Mucosa of gallbladder (tissue), 1 donor: ENCODE measurements at places on chromosomes 7 and 10. TPM values are rescaled to one million over a fixed set of nuclear protein-coding genes. Genes with fewer than 3 reads are reported as not detected.
A peak's percentile ranks its signal among the peaks of the same experiment; 100 is the strongest.

The SUN3 gene
- total RNA-seq = not detected

The ATOH7 gene
- not detected for total RNA-seq

GRCh38 chr7:75725306-75725705 is 13.4 kb downstream of the HIP1 start:
- DNase-seq = no peak

- no peak for DNase-seq
Measured at GRCh38 chr7:315516-316265, 25.7 kb downstream of the FOXL3 start.

- no peak for DNase-seq
Measured at GRCh38 chr7:7498856-7499255, 36.8 kb downstream of the COL28A1 start.

GRCh38 chr10:80077869-80078447 is 507 bp upstream of the TMEM254 start:
- DNase-seq = no peak

DNA sequence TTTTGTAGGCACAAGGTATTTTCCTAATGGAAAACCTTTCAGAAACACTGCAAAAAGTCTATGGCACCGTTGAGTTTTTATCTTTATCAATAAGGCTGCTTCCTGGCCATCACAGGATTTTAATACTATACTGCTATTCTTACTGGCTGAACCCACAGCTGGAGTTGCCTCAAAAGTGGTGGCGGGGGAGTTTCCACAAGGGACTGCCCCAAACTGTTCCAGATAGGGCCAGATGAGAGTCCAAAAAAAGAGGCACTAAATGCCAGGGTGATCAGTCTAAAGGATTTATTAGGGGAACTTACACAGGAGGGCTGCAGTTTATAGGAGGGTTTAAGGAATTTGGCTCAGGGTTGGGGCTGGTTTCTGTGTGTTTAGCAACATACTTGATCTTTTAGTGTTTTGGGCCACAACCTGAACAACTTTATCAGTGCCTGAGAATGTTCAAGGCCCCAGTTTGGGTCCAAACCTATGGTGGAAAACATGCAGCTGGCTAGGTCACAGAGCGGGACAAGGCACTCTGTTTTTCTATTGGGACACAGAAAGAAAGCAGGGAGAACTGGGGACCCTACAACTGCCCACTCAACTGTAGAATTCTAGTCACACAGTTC is 41.4 kb downstream of the STAM start:
- DNase-seq = no peak

- DNase-seq = no peak
Measured at GRCh38 chr7:91556956-91557650, 292.9 kb downstream of the FZD1 start.

GRCh38 chr10:17225808-17226207 is 2.2 kb upstream of the VIM start:
- no peak for DNase-seq

DNA sequence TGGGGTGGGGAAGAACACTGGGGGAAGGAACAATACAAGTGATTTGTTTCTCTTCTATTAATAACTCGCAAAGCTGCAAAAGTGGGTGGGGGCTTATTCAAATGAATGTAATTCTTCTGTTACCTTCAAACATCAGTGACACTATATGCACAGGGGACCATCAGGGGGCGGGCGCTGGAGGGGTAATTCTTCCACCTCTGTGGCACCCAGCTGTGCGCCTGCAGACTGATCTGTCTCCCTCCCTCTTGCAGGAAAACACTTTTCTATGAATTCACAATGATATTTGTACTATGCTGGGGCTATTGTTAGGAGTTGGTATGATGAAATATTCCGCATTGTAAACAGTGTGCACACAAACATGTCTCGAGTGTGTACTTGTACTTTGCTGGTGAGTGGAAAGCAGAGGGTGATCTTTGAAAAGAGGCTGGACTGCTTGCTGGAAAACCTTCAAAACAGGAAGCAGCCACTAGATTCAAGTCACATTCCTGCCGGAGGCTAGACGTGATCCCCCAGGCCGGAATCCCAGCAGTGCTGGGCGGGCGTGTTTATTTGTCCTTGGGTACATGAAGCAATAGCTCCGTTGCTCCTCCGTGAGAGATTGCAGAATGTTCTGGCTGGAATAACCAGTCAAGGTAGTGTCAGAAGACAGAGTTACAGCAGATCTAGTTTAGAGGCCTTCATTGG is 15.8 kb upstream of the BNIP3 start:
- DNase-seq = peak; percentile 80

DNA sequence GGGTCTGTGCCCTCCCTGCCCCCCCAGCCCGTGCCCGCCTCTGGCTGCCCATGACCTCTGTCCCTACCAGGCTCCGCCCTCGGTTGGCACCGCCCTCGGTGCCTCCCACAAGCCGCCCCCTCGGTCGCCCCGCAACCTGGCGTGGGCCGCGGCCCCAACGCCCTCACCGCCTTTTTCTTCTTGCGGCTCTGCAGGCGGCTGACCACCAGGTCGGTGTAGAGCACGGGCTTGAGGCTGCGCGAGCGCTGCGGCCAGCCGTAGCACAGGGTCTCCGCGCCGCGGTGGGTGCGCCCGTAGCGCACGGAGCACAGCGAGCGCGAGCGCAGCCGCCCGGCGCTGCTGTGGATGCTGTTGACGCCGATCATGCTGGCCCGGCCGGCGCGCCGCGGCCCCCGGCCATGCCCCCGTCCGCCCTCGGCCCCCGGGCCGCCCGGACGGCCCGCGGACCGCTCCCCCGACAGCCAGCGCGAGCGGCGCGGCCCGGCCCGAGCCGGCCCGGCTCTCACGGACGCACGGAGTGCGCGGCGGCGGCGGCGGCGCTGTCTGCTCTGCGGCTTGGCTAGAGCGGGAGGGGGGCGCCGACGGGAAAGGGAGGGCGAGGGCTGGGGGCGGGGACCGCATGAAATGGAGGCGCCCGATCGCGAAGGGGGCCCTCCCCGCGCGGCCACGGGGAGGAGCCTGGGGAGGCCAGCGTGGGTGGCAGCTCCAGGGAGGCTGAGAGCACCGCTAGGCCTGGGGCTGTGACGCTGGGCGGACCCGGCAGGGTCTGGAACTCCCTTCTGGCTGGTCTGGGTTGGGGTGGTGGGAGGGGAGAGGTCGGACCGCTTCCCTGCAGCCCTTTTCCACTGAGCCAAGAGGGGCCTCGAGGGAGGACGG is 9.6 kb downstream of the PSD start:
- no peak for DNase-seq

The NEUROG3 gene
- total RNA-seq = not detected

The NRAP gene
- not detected for total RNA-seq

GRCh38 chr10:91061187-91061586 is 140.3 kb upstream of the ANKRD1 start:
- DNase-seq = no peak

- peak; percentile 63 for DNase-seq
Measured at GRCh38 chr10:6239213-6239991, 36.7 kb downstream of the PFKFB3 start.

The GIMAP2 gene
- 19.1 TPM for total RNA-seq

GRCh38 chr7:117385363-117386109 is 41.8 kb downstream of the ASZ1 start:
- DNase-seq = no peak

The ACTR3C gene
- total RNA-seq = 22.4 TPM

DNA sequence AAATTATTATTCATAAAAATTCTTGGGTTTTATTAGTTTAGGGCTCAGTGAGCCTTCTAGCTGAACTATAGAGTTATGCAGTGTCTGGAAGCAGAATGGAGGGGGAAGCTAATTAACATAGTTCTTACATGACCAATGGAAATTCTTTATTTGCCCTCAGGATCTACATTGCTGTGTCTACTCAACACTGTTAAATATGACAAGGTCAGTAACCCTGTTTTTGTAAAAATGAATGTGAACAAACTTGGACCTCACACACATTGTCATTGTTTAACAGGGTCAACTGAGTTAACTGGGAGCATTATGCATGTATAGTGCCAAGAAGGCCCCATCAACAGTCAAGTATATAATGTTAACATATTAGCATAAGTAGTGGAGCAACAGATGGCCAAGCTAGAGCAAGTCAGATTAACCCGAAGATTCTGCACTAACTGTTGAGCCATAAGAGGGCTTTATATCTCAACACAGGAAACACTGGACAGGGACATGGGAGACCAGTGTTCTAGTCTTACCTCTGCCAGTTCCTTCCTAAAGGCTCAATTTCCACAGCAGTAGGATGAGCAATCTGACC is 122.5 kb upstream of the SEM1 start:
- no peak for DNase-seq

The INMT gene
- 18.8 TPM for total RNA-seq

- DNase-seq = no peak
Measured at GRCh38 chr10:5587151-5588079, 62.7 kb downstream of the CALML3 start.

The CLCN1 gene
- total RNA-seq = 1.2 TPM

GRCh38 chr7:22344655-22345054 is 12.3 kb downstream of the RAPGEF5 start:
- DNase-seq = no peak

DNA sequence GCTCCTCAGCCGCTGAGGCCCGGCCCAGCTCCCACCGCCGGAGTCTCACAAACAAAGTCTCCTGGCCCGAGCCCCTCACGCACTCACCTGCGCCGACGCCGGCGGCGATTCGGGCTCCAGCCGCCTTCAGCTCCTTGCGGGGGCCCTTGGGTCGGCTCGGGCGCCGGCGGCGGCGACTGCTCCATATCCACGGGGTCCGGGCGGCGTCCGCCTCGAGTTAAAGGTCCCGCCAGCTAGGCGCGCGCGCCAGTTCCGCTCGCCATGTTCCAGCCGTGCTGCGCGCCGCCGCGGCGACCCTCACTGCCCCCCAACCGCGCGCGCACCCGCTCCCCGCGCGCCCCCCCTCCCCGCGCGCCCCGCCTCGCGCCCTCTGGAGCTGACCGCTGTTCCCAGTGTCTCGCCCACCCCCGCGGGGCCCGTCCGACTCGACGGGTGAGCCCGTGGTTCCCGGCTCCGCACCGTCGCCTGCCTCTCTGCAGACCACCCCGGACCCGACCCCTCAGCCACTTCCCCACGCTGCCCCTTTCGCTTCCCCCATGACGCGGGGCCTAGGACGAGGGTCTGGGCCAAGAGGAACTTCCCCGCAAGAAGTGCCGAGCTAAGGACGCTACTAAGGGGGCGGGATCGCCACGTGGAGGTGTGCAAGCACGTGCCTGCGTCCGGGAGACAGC is 396.1 kb downstream of the ZNF33B start:
- no peak for DNase-seq

The EPO gene
- total RNA-seq = not detected

DNA sequence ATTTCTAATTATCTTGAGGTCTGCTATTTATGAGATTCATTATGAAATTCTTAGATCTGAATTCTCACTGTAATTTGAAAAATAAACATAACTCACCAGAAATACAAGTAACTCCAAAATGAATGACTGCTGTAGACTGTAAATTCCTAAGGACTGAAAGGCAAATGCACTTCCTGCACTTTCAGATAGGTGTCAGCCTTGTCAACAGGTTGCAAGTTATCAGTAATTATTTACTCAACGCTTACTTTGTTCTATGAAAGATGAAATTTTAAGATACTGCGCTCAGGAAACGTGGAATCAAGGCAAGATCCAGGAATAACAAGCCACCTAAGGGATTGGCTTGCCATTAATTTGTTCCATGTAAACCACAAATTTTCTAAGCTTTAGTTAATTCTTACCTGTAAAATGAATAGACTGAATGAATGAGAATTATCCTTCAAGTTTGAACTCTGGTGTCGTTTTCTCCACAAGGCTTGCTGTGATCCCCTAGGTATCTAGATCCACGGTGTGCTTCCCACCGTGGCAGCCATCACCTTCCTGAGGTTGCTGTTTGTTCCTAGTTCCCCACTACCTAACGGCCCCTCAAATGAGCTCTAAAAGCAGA is 12.6 kb downstream of the DHX32 start:
- DNase-seq = no peak

The FAM185A gene
- total RNA-seq = 12.6 TPM

The CNTNAP2 gene
- total RNA-seq = 1.6 TPM

- DNase-seq = no peak
Measured at GRCh38 chr10:51599647-51600046, 99.7 kb downstream of the CSTF2T start.

- no peak for DNase-seq
Measured at GRCh38 chr10:126917975-126918908, 13.0 kb downstream of the DOCK1 start.

GRCh38 chr10:30902621-30903396 is 128.9 kb downstream of the ZNF438 start:
- DNase-seq = no peak

GRCh38 chr10:44334091-44334490 is 50.8 kb downstream of the CXCL12 start:
- DNase-seq = no peak

DNA sequence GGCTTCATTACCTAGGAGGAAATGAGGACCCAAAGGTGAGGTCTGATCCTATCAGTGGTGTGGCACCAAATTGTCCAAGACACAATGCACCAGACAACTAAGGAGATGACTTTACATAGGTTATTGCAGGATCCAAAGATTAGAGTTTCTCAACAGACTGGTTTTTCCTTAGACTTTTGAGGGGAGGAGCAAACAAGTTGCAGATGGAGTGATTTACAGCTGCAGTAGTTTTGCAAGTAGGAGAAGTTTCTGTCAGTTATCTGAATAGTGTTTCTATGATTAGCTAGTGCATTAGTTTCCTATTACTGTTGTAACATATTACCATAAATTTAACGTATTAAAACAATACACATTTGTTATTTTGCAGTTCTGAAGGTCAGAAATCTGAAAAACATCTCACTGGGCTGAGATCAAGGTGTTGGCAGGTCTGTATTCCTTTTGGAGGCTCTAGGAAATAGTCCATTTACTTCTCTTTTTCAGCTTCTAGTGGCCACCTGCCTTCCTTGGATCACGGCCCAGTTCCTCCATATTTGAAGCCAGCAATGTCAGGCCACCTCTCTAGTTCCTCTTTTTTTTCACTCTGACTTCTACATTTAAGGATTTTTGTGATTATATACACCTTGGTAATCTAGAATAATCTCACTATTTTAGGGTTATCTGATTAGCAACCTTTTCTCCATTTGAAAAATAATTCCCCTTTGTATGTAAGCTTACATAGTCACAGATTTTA is 994.9 kb downstream of the REEP3 start:
- no peak for DNase-seq

GRCh38 chr10:43203448-43204041 is 63.3 kb downstream of the RASGEF1A start:
- no peak for DNase-seq

- DNase-seq = peak; percentile 85
Measured at GRCh38 chr10:103712898-103713498, 142.4 kb downstream of the SH3PXD2A start.

- DNase-seq = no peak
Measured at GRCh38 chr7:43076606-43077005, 35.8 kb upstream of the HECW1 start.

GRCh38 chr7:142150869-142151268 is 39.4 kb downstream of the MGAM2 start:
- DNase-seq = no peak

DNA sequence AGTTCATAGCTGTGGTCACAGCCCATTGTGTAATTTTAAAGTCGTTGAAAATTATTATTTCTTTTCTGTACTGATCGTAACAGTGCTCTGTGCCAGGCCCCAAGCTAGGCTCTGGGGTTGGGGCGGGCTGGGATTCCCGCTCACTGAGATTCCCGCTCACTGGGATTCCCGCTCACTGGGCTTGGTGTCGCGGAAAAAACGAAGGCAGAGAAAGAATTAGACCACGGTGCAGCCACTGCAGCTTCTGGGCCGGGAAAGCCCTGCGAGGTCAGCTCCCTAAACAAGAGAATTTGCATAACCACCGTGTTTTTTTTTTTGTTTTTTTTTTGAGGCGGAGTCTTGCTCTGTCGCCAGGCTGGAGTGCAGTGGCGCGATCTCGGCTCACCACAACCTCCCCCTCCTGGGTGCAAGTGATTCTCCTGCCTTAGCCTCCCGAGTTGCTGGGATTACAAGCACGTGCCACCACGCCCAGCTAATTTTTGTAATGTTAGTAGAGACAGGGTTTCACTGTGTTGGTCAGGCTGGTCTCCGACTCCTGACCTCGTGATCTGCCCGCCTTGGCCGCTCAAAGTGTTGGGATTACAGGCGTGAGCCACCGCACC is 31.2 kb downstream of the FOXK1 start:
- DNase-seq = no peak
